ENCODE measurements at places on chromosomes 16 and 17.

DNA sequence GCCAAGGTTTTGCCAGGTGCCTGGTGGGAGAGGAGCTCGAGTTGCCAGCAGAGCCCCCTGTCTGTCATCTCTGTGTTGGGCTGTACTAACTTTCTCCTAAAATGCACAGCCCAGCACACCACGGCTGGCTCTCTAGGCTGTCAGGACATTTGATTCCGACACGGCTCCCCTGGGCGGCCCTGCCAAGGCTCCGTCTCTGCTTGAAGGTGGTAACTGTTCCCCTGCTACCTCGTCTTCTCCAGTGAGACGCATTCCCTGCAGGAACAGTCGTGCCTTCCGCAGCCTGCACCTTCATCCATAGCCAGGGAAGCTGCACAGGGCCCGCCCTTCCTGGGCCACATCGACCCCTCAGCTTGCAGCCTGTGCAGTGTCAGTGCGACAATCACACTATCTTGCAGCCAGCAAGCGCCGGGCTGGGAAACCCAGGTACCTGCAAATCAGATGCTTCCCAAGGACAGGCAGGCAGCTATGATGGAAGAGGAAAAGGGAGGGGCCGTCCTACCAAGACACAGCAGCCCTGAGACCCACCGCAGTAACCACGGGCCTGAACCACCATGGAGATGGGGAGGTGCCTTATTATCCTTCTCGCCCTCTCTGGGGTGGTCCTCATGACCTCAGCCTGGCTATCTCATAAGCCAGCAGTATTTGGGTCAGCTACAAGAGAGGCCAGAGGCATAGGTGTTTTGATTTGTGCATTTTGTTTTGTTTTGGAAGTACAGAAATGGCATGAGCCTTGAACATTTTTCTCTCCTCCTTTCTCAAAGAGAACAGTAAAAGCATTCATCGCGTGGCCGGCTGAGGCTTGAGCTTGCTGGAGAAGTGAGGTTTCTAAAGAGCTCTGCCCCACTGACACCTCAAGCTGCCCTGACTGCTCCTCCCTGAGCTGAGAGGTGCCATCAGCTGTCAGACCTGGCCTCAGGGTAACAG is 361.7 kb upstream of the TNRC6C start:
- no peak for DNase-seq

GRCh38 chr16:54890381-54890780 is 40.3 kb upstream of the IRX5 start:
- DNase-seq: no peak

- no peak for DNase-seq
Observed at GRCh38 chr17:34757106-34757505, 177.7 kb downstream of the TMEM132E start.

DNA sequence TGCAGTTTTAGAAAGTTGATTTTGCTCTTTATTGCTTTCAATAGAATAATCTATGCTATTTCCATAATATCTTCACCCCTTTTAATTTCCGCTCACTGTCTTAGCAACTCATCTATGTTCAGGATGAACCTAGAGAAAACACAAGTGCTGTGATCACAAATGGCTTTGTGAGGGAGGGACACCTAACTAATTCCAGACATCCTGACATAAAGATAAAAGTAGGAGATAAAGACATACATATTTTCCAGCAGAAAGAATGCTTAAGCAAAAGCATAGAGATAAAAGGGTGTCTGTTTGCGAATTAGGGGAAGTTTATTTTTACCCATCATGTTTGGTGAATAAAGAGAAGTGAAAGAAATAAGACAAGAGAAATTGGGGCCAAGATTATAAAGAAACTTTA is 254.2 kb downstream of the KCNJ2 start:
- no peak for DNase-seq

DNA sequence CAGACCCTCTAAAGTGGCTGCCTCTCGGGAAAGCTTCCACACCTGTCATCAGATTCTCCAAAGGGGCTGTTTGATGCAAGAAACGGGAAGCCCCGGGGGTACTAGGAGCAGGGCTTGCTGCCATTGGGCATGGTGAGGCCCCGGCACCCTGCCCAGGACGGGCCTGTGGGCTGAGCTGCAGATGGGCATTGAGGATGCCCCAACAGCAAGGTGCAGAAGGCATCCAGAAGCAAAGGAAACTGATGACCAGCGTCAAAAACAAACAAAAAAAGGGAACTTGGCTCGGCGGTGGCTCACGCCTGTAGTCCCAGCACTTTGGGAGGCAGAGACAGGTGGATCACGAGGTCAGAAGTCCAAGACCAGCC is 1.5 kb upstream of the LIMD2 start:
- no peak for DNase-seq
